HEK293T (cell line): ENCODE measurements at places on chromosomes 1 and 21.

DNA sequence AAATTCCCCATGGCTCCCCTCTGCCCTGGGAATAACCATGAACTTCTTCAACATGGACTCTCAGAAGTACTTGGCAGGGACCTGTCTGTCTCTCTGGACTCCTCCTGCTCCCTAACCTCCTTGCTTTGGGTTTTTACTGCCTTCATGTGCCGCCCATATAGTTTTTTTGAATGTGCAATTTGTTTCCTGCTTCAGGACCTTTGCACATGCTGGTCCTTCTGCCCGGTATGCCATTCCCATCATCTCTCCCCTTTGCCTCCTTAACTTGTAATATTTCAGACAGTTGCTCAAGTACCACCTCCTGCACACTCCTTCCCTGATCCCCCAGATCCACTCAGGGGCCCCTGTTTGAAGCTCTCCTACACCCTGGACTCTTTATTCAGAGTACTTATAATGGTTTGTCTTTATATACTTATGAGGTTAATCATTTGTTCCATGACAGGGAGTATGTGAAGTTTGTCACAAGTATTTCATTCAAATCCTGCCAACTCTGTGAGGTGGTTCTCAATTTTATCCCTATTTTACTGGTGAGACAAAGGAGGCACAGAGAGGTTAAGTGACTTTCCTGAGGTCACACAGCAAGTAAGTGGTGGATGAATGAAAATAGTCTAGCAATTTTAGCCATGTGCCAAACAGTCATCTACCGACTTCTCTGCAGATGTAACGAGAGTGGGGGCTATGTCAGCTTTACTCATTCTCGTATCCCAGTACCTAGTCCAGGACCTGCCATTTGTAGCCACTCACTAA, 180.7 kb downstream of the TRABD2B start:
- DNase-seq, result no peak

DNA sequence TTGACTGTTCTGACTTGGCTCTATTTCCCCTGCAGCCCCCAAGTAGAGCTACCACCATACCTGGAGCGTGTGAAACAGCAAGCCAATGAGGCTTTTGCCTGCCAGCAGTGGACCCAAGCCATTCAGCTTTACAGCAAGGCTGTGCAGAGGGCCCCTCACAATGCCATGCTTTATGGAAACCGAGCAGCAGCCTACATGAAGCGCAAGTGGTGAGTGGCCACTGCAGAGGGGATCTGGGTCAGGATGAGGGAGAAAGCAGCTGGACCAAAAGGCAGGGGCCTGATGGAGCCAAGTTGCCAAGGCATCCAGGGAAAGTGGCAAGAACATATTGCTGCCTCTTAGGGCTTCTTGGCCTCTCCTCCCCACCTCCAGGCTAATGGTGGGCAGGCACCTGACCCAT, 24.1 kb upstream of the TMEM222 start:
- DNase-seq, result no peak

- DNase-seq, result no peak
These were observed 121.0 kb downstream of the TNR start for GRCh38 chr1:175622362-175622761.

DNA sequence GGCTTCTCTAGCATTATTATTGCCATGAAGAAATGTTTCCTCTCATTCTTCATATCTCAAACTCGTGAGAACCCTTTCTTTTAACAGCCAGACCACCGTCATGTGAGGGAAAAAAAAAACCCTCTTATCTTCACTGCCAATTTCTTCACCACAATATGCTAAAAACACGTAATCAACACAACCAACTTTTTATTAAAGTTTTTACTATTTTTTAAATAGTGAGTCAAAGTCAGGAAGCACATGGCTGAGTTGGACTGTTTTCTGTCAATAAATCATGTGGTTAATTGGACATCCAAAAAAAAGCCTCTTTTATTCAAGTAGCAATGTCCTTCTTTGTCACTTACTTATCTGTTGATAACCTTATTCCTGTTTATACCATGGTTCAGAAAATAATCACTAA, 55.9 kb upstream of the SAMD13 start:
- no peak for DNase-seq

DNA sequence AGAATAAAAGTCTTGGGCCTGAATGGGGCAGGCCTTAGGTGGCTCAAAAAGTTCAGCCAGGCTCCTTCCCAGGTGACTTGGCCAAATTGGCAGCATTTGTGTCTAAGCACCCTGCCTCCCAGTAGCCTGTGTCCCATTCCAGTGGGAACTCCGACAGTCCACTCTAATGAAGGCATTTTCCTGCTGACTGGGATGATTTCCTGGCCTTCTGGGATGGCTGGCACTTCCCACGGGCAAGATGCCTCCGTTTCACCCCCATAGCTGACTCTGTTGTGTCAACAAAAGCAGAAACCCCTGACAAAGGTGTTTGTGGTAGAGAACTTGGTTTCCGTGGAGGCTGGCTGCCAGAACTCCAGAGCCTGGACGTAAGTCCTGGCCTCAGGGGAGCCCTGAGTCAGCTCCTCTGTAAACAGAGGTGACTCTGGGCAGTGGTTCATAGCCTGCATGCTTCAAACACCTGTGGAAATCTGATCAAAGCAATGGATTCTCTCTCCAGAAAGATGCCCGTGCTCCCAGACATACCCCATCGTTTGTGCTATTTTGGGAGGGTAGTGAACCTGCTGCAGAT, 36.6 kb downstream of the WNT3A start:
- DNase-seq, result no peak

- DNase-seq, result no peak
These were observed 64.3 kb downstream of the ZNF644 start for GRCh38 chr1:90957497-90957896.

DNA sequence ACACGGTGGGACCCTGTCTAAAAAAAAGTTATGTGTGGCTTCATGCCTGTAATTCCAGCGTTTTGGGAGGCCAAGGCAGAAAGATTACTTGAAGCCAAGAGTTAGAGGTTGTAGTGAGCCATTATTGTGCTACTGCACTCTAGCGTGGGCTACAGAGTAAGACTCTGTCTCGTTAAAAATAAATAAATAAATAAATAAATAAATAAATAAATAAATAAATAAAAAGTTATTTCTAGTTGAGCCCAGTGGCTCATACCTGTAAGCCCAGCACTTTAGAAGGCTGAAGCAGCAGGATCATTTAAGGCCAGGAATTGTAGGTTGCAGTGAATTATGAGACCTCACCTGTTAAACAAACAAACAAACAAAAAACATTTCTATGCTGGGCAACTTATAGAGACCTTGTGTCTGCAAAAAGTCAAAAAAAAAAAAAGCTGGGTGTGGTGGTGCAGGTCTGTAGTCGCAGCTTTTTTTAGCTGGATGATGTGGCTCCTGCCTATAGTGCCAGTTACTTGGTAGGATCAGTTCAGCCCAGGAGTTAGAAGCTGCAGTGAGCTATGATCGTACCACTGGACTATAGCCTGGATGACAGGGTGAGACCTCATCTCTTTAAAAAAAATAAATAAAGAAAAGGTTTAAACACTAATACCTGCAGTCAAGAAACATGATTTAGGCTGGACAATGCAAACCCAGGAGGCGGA, 25.6 kb downstream of the GON4L start:
- no peak for DNase-seq

- no peak for DNase-seq
These were observed 23.8 kb upstream of the EDN2 start for GRCh38 chr1:41508290-41508689.

GRCh38 chr1:174358786-174359453, 88.8 kb upstream of the GPR52 start:
- no peak for DNase-seq

DNA sequence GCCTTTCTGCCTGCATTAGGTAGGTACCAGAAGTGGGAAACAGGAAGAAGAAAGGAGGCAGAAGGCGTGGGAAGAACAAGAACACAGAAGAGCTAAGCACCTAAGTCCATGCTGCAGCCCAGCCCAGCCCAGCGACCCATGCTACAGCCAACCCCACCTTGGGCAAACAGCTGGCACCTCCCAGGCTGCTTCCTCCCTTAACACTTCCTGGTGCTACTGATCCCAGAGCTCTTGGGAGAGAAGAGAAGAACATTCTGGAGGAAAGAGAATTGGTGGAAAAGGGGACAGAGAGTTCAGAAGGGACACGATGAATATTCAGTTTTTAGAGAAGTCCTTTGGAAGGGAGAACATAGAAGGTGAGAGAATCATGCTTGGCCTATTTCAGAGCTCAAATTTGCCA, 28.5 kb downstream of the PLEKHA6 start:
- DNase-seq, result no peak

DNA sequence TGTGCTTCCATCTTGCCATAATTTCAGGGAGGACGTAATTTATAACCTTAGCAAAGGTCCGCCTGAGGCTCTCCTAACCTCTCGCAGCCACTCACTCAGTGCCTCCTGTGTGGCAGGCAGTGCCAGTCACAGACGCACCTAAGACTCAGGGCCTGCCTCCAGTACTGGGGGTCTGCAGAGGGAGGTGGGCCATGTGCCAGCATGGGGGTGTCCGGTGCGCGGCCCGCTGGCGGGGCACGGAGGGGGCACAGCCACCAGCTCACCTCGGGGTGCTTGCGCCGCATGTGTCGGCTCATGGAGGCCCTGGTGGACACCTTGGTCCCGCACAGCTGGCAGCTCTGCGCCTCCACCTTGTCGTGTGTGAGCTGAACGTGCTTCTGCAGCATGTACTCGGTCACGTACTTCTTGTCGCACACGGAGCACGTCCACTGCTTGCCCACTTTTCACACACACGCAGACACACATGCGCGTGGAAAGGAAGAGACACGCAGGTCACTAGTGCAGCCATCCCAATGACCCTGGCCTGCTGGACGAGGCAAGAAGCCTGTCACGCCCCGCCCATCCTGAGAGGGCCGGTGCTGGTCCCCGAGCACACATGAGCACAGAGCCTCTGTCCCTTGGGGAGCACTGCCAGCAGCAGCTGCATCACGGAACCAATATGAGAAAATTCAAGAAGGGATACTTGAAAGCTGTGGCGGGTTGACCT, 43.2 kb upstream of the RIPK4 start:
- no peak for DNase-seq

GRCh38 chr1:204348722-204349121, 11.0 kb downstream of the PLEKHA6 start:
- no peak for DNase-seq

GRCh38 chr1:100746542-100746932, 27.0 kb downstream of the VCAM1 start:
- DNase-seq, result no peak

DNA sequence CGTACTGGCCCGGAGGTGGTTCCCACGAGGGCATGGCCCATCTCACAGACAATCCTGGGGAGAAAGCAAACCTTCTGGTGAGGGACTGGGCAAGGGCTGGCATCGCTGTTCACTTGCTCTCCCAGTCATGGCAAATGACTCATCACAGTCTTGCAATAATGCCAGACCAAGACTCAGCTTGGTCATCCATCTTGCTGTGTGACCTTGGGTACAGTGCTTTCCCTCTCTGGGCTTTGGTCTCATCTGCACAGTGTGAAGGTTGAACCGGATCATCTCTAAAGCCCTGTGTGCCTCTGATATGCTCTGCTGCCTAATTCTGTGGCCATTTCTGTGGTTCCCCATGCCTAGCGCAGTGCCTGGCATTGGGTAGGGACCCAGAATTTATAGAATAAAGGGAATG, 143.6 kb upstream of the CD34 start:
- no peak for DNase-seq

GRCh38 chr1:22245100-22245650, 102.3 kb upstream of the WNT4 start:
- no peak for DNase-seq
